ENCODE measurements at places on chromosomes 4 and X.

- DNase-seq = no peak
Observed at GRCh38 chrX:23662853-23663252, 4.4 kb upstream of the PRDX4 start.

- DNase-seq = no peak
Observed at GRCh38 chrX:122133478-122133877, 1050.6 kb upstream of the GRIA3 start.

DNA sequence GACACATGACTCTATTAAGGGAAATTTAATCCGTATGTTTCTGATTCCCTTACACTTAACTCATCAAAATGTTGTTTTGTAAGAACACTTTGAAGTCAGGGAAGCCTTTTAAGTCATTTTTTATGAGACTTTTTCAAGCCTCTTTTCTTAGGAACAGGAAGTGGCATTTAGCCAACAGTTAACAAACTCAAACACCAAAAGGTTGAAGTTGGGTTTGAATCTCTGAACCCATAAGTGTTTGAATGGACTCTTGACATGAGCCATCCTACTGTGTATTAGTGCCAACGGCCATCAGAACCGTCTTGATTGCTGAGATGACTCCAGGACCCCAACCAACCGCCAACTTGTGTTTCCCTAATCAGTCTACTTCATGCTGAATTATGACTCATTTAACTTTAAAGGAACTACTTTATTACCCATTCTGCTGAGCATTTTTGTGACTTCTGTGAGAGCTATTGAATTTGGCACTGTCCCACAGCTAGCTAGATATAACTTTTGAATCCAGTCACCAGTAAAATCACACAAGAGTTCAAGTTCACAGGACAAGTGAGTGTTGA lies 209.1 kb upstream of the FAT1 start:
- DNase-seq = no peak

DNA sequence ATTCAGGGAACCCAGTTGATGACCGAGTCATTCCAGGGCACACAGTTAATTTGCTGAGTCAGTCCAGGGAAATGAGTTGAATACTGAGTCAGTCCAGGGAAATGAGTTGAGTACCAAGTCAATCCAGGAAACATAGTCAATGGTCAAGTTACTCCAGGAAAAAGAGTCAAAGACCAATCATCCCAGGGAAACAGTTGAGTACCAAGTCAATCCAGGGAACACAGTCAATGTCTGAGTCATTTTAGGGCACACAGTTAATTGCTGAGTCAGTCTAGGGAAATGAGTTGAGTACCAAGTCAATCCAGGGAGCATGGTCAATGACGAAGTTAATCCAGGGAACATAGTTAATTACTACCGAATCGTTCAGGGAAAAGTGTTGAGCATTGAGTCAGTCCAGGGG lies 754.4 kb downstream of the NLGN4X start:
- no peak for DNase-seq

- DNase-seq = peak; percentile 1
Observed at GRCh38 chr4:22869235-22869634, 176.5 kb downstream of the GBA3 start.

- DNase-seq = peak; percentile 38
Observed at GRCh38 chrX:18252644-18253359, 32.1 kb upstream of the BEND2 start.

DNA sequence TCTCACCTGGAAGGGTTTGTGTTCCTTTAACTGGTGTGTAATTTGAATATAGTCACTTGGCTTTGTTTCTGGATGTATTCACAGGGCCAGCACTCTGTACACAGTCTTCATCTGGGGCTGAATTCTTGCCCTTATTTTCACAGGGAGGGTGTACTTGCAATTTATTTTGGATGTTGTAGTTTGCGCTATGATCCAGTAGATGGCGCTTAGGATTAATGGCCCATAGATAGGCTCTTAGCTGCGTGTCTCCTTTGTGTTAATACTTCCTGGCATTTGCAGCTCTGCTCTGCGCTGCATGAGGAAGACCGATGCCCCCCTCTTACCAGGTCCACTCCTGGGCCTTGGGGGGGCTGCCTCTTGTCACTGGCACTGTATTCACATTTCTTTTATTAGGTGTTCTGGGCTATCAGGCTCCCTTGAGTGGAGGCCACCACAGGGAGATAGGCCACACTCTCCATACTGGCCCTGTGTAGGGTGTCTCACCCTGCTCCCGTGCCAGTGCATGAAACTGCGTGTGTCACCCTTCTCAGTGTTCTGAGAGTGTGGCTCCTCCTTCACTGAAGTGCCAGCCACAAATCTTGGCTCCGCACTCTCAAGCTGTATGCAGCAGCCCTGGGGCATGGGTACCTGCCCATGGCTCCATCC lies 562.2 kb downstream of the ZIC3 start:
- peak; percentile 54 for DNase-seq

DNA sequence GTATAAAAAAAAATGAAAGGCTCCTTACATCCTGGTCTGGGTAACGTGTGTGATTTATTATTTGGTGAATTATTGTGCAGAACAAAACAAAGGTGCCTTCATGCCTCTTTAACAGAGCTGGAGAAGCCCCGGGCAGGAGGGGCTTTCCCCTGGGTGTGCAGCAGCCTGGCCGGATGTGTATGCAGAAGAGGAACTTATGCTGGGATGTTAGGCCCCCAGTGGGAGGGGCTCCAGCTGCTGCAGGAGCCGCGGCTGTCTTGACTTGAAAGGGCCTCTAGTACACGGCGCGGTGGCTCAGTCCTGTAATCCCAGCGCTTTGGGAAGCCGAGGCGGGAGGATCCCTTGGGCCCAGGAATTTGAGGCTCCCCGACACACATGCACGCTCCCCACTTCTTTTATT lies 16.0 kb downstream of the CCNQ start:
- DNase-seq = peak; percentile 93

GRCh38 chr4:72743078-72743477 lies 174.1 kb upstream of the ADAMTS3 start:
- DNase-seq = no peak

GRCh38 chrX:19876962-19877361 lies 10.4 kb downstream of the SH3KBP1 start:
- DNase-seq = no peak

- DNase-seq = no peak
Observed at GRCh38 chr4:66647476-66647875, 897.8 kb downstream of the CENPC start.

DNA sequence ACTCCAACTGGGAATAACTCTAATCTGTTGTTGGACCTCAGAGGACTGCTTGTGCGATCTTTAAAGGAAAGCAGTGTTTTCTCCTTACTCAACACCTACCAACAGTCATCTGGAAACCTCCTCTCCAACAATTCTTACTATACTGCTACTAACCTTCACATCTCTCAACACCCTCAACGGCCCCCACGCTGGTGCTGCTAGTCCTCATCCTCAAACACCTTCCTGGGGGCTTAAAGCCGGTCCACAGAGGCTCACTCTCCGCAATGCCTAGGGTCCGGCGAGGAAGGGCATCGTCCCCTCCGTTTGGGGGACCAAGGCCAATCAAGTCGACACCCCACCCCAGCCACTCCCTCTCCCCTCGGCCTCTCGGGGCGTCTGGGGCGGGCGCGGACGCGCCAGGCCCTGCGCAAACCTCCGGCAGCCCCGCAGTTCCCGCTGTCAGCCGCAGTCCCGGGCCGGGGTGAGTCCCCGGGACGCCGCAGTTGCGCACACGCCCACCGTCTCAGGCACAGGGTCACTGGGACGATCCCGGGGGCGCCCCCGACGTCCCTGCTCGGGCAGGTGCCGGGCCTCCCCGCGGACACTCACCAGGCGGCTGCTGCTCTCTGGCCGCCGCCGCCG lies 418 bp downstream of the TAB3 start:
- peak; percentile 61 for DNase-seq

DNA sequence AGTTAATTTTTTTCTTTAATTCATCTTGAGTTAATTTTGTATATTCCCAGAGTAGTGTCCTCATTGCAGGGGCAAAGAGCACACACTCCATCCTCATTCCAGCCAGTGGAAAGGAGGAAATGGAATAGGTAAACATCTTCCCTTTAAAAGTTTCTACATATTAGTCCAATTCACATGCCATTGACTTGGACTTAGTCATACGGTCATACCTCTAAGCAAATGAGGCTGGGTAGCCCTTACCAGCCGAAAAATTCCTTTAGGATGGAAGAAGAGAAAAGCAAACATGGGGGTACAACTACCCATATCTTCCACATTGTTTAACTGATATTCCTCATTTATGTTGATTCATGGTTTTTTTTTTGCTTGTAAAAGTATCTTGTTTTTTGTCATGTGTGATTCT lies 37.4 kb upstream of the NDP start:
- no peak for DNase-seq

GRCh38 chr4:127486248-127486647 lies 146.5 kb upstream of the INTU start:
- no peak for DNase-seq

GRCh38 chr4:95129031-95129430 lies 371.3 kb downstream of the BMPR1B start:
- no peak for DNase-seq

- no peak for DNase-seq
Observed at GRCh38 chrX:72394518-72395170, 88.9 kb upstream of the CITED1 start.

- DNase-seq = no peak
Observed at GRCh38 chrX:38552721-38553120, 8.6 kb upstream of the TSPAN7 start.

DNA sequence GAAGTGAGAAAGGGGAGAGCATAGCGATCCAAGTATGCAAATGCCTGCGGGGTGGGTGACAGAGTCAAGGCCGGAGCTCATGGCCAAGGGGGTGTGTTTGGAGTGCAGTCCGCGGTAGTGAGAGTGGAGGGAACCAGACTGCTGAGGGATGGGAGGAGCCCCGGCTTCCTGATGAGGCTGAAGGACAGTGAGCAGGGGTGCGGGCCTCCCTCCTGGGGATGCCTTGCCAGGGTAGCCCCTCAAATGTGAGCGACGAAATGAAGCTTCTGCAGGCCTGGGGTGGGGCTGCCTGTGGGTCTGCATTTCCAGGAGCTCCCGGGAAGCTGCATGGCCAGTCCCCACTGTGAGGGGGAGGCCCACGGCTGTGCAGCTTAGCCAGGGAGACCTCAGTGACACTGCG lies 45.0 kb downstream of the PSAPL1 start:
- DNase-seq = no peak

DNA sequence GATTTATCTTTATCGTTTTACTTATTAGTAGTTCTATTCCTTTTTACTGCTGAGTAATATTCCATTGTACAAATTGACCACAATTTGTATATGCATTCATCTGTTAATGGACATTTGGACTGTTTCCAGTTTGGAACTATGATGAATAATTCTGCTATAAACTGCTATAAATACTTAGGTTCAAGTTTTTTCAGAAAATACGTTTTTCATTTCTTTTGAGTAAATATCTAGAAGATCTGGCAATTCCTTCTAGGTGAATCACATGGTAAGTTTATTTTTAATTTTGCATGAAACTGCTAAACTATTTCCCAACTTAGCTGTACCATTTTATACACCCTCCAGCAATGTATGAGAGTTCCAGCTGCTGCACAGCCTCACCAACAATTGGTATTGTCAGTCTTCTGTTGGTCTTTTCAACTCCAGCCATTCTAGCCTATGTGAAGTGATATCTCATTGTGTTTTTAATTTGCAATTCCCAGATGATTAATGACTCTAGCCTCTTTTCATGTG lies 22.2 kb downstream of the LIN54 start:
- no peak for DNase-seq
